Large intestine (tissue), 12 donors: ENCODE measurements at places on chromosomes 1 and 21. TPM values are rescaled to one million over a fixed set of nuclear protein-coding genes. Genes with fewer than 3 reads are reported as not detected.

DNA sequence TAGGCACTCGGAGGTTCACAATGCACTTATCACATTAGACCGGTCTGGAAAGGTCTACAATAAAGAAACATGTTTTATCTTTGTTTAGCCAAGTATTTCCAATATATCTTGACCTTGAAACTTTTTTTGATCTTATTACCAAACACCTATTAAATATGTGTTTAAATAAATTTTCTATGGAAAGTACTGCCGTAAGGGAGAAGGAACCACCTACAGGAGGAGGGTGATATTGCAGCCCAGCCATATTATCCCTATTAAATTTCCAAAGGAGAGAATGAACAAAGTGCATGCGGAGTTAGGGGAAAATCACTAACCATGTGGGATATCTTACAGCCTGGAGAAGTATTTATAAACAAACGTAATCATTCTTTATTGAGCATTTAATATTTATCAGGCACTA is 14.5 kb downstream of the BRINP2 start:
- DNase-seq = no peak

GRCh38 chr21:29326914-29327554 is 28.3 kb downstream of the BACH1 start:
- DNase-seq = no peak

DNA sequence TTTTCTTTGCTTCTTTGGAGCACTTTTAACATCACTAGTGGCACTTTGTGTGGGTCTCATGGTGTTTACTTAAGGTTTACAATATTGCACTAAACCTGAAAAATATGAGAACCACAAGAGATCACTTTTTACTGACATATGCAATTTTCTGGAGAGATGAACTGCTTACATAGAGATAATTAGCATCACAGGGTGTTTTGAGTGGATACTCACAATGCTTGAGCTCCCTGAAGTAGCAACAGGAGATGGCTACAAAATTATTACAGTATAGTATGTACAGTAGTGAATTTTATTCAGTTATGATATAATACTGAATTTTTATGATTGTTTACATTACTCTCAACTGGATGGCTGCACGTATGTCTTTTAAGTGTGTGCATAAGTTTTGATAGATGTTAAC is 22.6 kb downstream of the RPRD2 start:
- no peak for DNase-seq

DNA sequence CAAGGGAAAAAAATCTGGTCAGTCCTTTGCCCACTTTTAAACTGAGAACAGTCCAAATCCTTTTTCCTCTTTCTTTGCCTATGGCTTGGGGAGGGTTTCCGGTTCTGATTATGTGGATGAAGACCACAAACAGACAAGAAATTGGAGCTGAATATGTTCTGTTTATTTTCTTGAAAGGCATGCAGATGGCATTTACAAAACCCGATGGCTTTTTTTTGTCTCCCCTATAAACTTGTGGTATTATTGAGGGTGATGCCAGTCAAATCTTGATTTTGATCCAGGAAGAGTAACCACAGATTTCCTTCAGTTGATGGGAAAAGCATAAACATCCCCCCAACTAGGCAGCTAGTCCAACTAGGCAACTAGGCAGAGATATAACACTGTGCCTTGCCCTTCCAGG is 38.9 kb downstream of the PLPP3 start:
- DNase-seq = no peak

DNA sequence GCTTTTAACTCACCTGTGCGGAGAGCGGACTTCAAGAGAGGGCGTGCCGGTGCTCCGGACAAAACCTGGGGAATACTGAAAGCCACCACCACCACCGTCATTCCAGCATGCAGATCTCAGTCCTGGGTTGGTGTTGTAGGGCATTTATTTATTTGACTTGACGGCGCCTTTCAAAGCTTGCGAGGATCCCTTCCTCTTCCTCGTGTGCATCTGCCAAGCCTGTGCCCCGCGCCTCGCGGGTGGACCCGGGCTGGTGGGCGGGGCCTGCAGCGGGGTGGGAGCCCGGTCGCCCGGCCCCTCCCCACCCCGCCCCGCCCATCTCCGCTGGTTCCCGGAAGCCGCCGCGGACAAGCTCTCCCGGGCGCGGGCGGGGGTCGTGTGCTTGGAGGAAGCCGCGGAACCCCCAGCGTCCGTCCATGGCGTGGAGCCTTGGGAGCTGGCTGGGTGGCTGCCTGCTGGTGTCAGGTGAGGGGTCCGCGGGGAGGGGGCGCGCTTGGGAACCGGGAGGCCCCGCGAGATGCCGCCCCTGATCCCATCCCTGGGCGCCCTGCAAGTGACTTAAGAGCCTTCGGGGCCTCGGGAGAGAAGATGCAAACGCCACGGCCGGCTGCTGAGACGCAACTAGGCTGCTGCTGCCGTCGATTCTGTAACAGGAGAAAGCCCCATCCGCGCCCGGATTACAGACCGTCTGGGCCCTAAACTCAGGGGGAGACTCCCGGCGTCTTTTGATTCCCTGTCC is at the start of gene IL10RB:
Gene IL10RB (plus strand): TSS at position 318 of the 739 bp plus-strand sequence. CDS start 99 bp downstream, at position 417.
- DNase-seq = peak; percentile 60

DNA sequence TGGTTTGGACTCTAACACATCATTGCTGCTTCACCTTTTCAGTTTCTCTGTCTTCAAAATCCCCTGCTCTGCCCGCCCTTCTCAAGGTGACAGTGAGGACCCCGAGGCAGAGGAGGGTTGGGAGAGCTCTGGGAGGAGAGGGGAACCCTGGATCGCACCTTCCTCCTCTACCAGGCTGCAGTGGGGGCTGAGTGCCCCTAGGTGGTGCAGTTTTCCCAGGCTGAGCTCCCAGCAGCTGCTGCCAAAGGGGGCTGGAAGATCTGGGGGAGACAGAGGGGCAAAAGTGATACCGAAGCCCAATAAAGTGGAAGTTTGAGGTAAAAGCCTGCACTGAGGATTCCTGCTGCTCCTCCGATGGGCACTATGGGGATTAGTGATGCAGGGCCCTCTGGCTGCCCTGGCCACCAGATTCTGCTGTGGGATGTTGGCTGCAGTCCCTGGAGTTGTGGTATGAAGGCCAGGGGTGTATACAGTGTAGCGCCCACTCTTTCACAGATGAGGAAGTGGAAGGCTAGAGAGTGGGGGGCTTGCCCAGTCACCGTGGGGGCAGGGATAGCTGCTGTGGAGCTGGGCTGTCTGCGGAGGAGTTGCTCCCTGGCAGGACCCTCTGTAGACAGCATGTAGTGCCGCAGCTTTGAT is 40.7 kb upstream of the SCMH1 start:
- peak; percentile 23 for DNase-seq

DNA sequence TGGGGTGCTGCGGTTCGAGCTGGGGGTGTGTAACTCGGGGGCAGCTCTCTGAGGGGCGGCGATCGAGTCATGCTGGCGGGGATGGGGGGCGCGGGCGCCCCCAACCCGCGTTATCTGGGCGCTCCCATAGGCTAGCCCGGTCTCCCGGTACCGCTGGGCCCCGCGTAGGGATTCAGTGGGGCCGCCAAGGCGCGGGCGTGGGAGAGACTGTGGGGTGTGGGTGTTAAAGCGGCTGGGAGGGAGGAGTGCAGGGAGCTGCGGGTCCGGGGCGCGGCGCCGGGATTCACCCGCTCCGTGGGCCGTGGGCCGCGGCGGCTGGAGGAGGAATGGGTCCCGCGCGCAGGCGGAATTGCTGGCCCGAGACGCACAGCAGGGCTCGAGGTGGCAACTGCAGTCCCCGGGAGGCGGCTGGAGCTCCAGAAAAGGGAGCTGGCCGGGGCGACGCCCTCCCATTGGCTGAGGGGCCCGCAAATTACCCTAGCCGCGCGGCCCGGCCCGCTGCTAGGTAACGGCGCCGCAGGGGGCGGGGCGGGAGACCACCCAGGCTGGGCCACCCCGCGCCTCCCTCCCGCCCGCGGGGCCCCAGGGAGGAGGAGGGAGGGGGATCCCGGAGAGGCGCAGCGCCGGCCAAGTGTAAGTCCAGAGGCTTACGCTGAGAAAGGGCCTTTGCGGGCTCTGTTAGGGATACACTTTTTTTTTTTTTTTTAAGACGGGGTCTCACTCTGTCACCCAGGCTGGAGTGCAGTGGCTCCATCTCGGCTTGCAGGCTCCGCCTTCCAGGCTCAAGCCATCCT is at the start of gene PTCH2:
Gene PTCH2 (minus strand): TSS at position 392 of the 794 bp plus-strand sequence. CDS start 321 bp downstream, at position 71.
- DNase-seq = peak; percentile 77

GRCh38 chr1:21624571-21625389 is 44.4 kb downstream of the RAP1GAP start:
- no peak for DNase-seq

- DNase-seq = no peak
These were observed 286.0 kb downstream of the HLX start for GRCh38 chr1:221164951-221165838.

- no peak for DNase-seq
These were observed 228.7 kb downstream of the C1orf94 start for GRCh38 chr1:34405266-34405959.

The ESPN gene
- 256 TPM for polyA plus RNA-seq

The TNFAIP8L2 gene
- polyA plus RNA-seq = 5.0 TPM
